Left cardiac atrium (tissue), 4 donors: ENCODE measurements at places on chromosomes 1 and 21. TPM values are rescaled to one million over a fixed set of nuclear protein-coding genes. Genes with fewer than 3 reads are reported as not detected.
A peak's percentile ranks its signal among the peaks of the same experiment; 100 is the strongest.

GRCh38 chr1:21313886-21314721 lies 23.8 kb upstream of the ECE1 start:
- no peak for DNase-seq

DNA sequence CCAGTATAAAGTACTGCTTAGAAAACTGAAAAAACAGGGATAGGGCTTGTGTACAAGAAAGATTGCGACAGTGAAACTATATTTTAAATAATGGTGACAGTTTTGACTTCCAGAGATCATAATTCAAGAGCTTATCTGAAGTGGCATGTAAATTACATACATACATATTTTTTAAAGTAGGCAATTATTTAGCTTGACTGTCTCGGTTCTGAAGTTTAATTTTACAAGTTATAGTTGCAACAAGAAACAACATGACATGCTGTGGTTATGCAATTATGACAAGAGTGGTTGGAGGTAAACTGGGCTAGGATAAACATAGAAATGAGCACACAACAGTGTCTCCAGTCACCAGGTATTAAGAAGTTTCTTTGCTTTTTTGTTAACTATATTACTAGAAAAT lies 4.1 kb downstream of the C1orf21 start:
- DNase-seq: no peak

The APP gene
- total RNA-seq: 445 TPM

The CD1B gene
- total RNA-seq: not detected

- peak; percentile 36 for DNase-seq
Observed at GRCh38 chr1:15322648-15323350, 75.8 kb downstream of the FHAD1 start.

DNA sequence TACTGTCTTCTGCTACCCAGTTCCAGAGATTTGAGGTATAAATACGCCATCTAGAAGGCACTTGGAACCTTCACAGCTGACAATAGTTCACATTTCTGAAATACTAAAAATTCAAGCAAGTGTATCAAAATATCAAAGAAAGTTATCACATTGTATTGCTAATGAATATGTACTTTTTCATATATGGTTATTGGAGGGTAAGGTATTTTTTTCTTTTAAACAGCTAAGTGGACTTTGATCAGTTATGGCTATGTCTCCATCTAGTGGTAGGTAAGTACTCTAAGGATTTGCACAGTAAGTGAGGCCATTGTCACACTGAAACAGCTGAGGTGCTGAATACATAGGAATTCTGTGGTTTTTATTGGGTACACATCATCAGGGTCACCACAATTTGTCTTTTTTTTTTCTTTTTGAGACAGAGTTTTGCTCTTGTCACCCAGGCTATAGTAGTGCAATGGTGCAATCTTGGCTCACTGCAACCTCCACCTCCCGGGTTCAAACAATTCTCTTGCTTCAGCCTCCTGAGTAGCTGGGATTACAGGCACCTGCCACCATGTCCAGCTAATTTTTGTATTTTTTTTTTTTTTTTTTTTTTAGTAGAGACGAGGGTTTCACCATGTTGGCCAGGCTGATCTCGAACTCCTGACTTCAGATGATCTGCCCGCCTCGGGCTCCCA lies 49.1 kb upstream of the CR2 start:
- DNase-seq: no peak

The WLS gene
- 92.2 TPM for total RNA-seq

DNA sequence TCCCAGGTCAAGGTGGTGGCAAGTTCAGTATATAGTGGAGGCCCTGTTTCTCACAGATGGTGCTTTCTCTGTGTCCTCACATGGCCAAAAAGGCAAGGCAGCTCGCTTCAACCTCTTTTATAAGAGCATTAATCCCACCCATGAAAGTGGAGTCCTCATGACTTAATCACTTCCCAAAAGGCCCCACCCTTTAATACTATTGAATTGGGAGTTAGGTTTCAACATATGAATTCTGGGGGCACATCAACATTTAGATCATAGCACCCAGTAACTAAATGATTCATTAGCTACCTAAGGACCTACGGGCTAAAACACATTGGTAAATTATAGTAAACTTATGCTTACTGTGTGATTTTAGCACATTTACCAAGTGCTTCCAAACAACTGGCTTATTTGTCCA lies 317.9 kb downstream of the LTN1 start:
- no peak for DNase-seq

The TMPRSS2 gene
- total RNA-seq: not detected

The ST6GALNAC5 gene
- 0.52 TPM for total RNA-seq

DNA sequence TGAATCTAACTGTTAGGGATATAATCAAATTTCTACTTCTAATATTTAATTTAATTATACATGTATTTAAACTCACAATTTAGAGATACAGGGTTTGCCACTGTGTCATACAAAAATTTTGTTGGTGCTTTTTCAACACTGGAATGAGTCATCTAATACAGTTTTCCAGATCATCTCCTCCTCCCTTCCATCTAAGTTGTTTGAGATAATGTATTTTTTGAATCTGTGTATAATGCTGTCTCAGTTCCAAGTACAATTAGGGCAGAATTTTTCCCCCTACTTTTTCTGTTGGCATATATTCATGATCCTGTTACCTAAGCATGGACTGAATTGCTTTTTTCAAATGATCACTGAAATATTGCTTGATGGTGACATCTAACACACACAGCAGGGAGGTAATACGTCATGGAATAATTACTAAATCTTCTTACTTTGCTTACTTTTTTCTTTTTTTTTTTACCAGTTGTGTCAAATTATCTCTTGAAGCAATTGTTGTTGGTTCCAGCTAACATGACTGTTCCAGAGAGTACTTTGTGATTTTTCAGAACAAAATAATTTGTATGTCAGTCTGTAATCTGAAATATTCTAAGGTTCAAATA lies 146.0 kb downstream of the MAGI3 start:
- DNase-seq: no peak

DNA sequence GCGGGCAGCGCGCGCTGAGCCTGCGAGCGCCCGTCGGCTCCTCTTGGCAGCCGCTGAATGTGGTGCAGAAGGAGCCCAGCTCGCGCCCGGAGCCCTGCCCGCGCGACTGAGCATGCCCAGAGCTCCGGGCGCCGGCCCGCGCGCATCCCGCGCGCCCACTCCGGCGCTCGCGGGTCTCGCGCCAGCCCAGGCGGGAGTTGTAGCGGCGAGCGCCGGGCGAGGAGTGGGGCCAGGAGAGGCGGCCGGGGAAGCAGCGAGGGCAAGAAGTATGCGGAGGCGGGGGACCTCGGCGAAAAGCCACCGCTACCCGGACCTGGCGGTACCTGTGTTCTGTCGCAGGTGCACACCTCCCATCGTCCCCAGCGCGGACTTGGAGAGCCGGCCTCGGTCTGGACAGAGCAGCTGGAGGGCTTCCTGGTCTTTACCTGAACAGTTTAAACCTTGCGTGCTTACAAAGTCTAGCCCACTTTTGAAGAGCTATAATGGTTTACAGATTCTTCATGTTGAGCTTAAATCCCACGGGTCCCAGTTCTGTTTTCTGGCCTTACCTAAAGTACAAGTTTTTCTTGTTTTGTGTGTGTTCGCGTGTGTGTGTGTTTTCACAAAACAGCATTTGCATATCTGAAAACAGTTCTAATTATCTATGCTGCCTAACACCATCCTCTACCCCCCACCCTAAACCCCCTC lies at the start of gene DDAH1:
Gene DDAH1 (minus strand): TSS at position 61 of the 687 bp plus-strand sequence. CDS start 114 bp downstream, outside the sequence.
- DNase-seq: peak; percentile 65

DNA sequence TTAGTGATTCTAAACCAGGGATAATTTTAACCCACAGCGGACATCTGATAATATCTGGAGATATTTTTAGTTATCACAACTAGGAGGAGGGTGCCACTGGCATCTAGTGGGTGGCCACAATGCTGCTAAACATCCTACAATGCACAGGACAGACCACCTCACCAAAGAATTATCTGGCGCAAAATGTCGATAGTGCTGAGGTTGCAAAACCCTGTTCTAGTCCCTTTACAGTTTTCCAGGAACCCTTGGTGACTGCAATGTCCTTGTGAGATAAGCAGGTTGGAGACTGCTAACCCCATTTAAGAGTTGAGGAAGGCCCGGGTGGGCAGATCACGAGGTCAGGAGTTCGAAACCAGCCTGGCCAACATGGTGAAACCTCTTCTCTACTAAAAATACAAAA lies 163.1 kb upstream of the BEND5 start:
- DNase-seq: no peak

- peak; percentile 59 for DNase-seq
Observed at GRCh38 chr1:201648066-201648906, 109.4 kb downstream of the NAV1 start.

- DNase-seq: no peak
Observed at GRCh38 chr1:63005812-63006211, 221.9 kb downstream of the ATG4C start.

GRCh38 chr1:37274938-37275631 lies 199.3 kb upstream of the ZC3H12A start:
- DNase-seq: no peak

GRCh38 chr1:61097317-61097716 lies 15.0 kb downstream of the NFIA start:
- no peak for DNase-seq

The KRTAP10-4 gene
- not detected for total RNA-seq

DNA sequence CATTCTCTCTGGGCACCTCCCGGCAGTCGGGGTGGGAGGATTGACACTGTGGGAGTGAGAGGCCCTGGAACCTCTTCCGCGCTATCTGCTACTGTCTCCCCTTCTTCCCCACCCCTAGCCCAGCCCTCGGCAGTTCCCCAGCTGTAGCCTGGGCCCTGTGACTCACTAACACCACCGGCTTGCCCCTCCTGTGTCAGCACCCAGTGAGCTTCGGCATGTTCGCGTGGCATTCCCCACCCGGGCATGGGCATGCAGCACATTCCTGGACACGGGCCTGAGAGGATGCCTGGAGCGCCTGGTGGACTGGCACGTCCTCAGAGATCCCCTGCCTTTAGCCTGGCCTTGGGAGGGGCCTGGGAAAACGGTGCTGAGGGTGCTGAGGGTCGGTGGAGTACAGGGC lies 1.3 kb downstream of the CDK18 start:
- DNase-seq: peak; percentile 65

DNA sequence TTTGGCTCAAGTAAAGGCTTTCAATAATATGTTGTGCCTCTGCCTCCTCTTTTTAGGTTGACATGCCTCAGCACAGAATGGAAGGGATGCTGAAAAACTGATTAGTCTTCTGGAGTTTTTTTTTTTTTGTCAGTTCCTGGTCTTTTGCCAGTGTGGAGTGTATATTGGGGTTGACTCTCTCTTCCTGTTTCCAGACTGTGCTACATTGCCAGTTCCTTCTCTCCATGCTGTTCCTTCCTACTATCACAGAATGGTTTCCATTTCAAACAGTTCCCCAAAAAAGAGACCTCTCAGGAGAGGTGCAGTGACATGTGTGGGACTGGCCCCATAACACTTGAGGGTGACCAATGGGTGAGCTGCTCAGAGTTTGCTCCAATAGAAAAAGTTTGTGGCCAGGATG lies 101.7 kb upstream of the ETV3 start:
- DNase-seq: no peak

GRCh38 chr1:18166929-18167328 lies 59.3 kb downstream of the IGSF21 start:
- no peak for DNase-seq

- DNase-seq: no peak
Observed at GRCh38 chr1:54936791-54937190, 43.6 kb upstream of the TMEM61 start.

The MNDA gene
- 5.2 TPM for total RNA-seq

The LORICRIN gene
- not detected for total RNA-seq

The KRTAP26-1 gene
- not detected for total RNA-seq

The PRXL2B gene
- 14.1 TPM for total RNA-seq

- no peak for DNase-seq
Observed at GRCh38 chr1:116340506-116341231, 32.4 kb upstream of the ATP1A1 start.

DNA sequence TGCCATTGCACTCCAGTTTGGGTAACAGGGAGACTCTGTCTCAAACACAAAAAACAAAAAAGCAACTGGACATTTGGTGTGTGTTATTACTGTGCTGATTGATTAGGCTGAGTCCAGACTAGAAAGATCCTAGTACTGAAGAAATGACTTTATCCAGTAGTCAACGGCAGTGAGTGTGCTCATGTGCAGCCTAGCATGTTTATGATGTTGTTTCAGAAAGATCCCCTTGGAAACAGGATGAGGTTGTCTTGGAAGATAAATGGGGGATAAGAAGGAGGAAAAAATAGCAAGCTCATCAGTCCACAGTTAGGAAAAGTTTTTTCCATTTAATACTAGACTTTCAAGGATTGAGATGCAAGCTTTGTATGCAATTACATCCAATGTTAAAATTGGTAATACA lies 14.3 kb downstream of the RUSC1 start:
- no peak for DNase-seq

DNA sequence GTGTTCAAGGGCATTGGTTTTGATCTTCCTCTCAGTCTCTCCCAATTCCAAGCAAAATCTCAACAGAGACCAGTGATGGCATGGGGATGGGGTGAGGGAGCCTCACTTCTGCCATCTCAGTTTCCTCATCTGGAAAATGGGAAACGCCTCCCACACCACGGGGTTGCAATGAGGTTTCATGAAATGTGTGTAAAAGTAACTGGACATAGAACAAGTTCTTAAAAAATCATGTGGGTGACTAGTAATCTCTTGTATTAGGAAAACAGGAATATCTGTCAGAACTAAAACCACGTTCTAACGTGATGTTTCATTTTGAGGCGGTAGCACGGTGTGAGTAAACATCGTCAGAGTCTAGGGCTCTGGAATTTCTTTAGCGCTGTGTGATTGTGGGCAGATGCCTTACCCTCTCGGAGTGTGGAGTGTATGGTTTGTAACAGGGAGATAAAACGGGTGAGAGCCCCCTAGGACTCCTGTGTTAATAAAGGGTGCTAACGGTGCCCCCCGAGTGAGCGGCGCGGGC lies 55.5 kb upstream of the DNAJC6 start:
- DNase-seq: no peak
